ENCODE measurements at places on chromosomes 7 and 10. TPM values are rescaled to one million over a fixed set of nuclear protein-coding genes. Genes with fewer than 3 reads are reported as not detected.

The MICALL2 gene
- total RNA-seq, result 21.9 TPM

The CD36 gene
- total RNA-seq, result not detected

The HKDC1 gene
- total RNA-seq, result 11.8 TPM

The VWA2 gene
- 0.05 TPM for total RNA-seq

The C7orf33 gene
- total RNA-seq, result not detected

The SSBP1 gene
- 296 TPM for total RNA-seq

The PDK4 gene
- 25.7 TPM for total RNA-seq

The NEUROD6 gene
- not detected for total RNA-seq

The SEMA4G gene
- total RNA-seq, result 8.4 TPM

The C7orf57 gene
- 0.31 TPM for total RNA-seq

The NACAD gene
- total RNA-seq, result 0.31 TPM

The ZNF853 gene
- 2.3 TPM for total RNA-seq

The SDK1 gene
- 0.37 TPM for total RNA-seq

The NAT16 gene
- 0.12 TPM for total RNA-seq

The C10orf53 gene
- not detected for total RNA-seq

The CHN2 gene
- total RNA-seq, result 0.38 TPM

The RHOBTB1 gene
- total RNA-seq, result 15.6 TPM

The AKR1E2 gene
- 6.3 TPM for total RNA-seq

The MALRD1 gene
- total RNA-seq, result not detected

The NPTX2 gene
- total RNA-seq, result 0.12 TPM

The PRR15 gene
- total RNA-seq, result 4.0 TPM

The ELOVL3 gene
- total RNA-seq, result 0.38 TPM
